ENCODE measurements at places on chromosomes 6 and 20.

DNA sequence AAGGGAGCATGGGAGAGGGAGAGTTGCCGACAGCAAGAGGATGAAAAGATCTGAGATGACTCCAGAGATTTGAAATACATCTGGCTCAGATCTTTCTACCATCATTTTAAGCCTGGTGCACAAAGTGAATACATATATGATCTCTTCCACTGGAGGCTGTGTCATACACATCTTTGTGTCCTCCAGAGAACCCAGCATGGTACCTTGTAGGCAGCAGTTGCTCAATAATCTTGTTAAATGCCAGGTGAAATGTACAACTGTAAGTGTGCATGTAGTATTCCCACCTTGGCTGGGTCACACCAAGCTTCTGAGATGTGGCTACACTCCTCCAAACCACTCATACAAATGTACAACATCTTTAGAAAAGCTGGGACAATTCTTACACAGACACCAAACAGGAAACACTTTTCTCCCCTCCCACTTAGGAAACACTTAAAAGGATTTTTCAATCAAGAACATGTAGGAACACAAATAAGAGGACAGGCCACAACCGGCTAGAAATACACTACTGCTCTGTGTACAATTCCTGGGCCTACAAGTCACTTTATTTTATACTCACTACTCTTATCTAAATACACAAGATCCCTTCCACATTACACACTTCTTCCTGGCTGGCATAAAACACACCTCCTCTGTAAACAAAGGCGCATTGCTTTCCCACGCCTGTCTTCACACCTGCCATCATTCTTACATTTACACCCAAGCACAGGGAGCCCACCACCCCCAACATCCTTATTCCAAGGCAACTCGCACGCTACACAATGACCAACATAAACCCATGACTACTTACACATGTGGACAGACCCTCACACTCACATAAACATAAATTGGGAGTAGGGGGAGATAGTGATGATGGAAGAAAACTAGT, 3.8 kb upstream of the IER3 start:
- no peak for DNase-seq

- no peak for DNase-seq
These were observed 28.3 kb downstream of the NPEPL1 start for GRCh38 chr20:58720890-58721289.

- no peak for DNase-seq
These were observed 23.9 kb upstream of the SSTR4 start for GRCh38 chr20:23011008-23011721.

DNA sequence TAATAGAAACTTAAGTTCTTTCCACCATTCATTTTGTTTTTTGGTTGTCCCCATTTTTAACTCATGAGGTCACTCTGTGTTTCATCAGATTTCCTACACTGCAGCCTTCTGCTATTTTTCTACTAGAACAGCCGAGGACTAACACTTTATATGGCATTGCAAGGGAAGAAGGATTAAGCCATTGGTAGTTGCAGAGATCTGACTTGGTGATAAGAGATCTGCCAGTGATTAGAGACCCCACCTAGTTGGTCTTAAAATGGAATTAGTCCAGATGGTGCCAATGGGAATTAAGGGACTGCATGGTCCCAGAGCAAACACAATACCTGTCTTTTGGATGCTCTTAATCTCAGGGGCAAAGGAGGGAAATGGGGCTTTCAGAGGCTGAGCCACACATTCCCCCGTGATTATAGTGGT, 125.5 kb upstream of the TMEM170B start:
- DNase-seq: no peak

DNA sequence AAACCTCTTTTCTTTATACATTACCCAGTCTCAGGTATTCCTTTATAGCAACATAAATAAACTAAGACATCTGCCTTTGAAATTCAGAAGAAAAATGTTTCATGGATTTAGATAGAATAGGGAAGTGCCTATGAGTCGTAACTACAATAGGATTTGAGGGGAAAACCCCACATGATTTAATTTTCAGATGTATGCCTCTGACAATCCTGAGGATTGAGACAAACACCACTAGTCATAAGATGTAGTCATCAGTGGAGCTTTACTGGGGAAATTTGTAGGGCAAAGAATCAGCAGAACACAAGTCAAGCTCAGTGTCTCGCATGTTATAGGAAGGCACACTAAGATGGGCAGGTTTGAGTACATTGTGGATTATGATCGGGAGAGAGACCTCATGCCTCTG, 566.4 kb downstream of the BMP2 start:
- no peak for DNase-seq

DNA sequence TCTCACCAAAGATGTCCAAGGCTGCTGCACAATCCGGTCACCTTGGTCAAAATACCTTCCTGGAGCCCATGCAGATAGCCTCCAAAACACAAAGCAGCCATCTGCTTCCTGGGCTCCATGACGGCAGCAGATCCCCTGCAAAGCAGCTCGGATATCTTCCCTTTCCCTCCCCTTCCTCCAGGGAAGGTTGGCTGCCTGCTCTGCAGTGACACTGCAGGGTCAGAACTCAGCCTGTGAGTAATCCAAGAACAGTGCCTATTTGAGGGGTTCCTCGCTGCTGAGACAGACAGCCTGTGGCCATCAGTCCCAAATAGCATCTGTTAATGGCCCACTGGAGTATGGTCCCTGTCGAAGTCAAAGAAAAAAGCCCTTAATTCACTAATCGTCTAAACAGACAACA, 270.8 kb downstream of the PREX1 start:
- DNase-seq: peak; percentile 43

DNA sequence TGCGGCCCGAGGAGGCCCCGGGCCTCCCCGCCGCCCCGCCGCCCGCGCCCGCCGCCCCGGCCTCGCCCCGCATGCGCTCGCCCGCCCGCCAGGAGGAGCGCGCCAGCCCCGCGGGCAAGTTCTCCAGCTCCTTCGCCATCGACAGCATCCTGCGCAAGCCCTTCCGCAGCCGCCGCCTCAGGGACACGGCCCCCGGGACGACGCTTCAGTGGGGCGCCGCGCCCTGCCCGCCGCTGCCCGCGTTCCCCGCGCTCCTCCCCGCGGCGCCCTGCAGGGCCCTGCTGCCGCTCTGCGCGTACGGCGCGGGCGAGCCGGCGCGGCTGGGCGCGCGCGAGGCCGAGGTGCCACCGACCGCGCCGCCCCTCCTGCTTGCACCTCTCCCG, 1.5 kb downstream of the FOXQ1 start:
- no peak for DNase-seq

DNA sequence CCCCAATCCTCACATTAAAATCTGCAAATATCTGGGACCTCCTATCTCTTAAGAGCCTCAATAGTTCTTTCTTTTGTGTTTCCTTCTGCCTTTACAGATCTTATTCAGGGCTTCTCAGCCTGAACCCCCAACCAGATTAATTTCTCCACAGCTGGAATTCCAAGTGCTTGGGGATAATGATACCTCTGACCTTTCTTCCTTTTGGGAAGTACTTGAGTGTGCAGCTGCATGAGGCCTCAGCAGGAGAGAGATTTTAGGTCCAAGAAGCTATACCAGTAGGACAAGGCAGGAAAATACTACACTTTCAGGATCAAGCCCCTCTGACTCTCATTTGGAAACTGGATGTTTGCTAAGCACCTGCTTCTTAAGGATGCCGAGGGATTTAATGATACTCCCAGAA, 2.6 kb downstream of the PHF20 start:
- no peak for DNase-seq

- peak; percentile 62 for DNase-seq
These were observed 740 bp downstream of the NELFCD start for GRCh38 chr20:58981628-58982364.

DNA sequence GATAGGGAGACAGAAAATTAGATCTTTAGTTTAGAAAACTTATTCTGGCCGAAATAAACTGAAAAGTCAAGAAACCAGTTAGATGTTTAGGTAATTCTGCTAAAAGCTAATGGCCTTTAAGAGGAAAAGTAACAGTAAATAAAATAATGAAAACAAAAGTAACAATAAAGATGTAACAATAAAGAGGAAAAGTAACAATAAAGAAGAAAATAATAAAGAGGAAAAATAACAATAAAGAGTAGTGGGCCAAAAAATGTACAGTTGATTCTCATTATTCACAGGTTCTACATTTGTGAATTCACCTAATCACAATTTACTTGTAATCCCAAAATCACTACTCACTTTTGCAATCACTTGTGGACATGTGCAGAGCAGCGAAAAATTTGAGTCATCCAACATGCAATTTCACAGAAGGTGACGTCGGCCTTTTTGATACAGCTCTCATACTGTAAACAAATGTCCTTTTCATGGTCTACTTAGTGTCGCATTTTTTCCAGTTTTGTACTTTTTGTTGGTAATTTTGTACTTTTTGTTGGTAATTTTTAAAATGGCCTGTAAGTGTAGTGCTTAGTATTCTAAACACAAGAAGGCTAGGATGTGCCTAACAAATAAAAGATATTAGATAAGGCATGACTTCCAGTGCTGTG, 24.0 kb downstream of the HBS1L start:
- no peak for DNase-seq

GRCh38 chr6:71038711-71039344, 82.0 kb upstream of the B3GAT2 start:
- DNase-seq: no peak

DNA sequence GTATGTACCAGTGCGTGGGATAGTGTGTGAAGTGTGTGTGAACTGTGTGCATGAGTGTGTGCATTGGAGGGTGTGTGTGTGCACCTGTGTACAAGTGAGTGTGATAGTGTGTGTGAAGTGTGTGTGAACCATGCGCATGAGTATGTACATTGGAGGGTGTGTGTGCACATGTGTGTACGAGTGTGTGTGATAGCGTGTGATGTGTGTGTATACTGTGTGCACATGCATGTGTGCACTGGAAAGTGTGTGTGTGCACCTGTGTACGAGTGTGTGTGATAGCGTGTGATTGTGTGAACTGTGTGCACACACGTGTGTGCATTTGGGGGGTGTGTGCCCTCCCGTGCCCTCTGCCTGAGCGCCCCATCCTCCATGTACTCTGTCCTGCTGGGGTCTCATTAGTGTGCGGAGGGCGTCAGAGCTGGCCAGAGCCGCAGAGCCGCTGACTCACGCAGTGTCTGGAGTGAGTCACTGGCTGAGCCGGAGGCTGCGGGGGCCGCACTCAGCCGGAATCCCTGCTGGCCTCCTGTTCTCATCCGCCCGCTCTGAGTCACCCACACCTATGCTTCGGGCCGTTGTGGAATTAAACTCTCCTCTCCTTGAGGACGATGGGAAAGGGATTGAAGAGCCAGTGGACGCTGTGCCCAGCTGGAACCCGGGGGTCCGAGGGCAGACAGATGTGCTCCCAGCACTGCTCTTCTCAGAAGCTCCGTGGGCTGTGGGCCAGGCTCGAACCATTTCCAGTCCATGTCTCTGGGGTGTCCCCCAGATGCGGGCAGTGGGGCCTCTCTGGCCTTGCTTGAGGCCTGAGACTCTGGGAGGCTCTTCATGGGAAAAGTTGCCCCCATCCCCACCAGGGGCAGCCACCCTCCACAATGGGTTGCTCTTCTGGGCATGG, 27.3 kb upstream of the STX16 start:
- peak; percentile 66 for DNase-seq

DNA sequence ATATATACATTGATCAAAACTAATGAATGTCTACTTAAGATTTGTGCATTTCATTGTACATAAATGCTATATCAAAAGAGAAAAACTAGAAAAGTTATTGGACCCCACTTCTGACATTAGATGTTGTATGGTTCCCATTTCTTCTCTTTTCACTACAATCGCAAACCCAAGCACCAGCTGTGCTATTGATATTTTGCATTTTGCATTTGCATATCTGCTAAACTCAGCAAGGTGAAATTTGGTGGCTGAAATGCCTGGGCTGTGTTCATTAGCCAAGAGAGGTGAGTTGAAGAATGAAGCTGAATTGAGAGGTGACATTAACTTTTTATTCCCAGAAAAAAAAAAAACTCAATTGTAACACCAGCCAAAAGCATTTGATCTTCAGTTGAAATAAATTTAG, 232.1 kb upstream of the TENT5A start:
- no peak for DNase-seq

DNA sequence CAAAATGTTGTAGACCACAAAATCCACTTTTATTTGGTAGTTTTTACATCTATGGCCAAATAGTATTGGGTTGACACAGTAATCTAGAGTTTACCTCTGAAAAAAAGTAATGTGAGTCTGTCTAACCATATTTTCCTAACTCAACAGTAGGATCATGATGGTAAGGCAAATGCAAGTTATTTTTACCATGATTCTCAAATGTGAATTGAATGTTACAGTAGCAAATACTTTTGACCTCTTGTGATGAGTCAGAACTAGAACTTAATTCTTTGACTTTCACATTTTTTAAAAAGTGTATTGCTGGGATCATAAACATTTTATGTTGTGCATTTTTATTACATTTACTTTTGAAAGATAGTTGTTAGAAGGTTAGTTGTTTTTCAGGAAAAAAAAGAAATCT, 22.0 kb downstream of the RNF146 start:
- DNase-seq: no peak

All from retina (tissue), 1 donor.